ENCODE measurements at places on chromosomes 1 and 21.

GRCh38 chr1:195738966-195739650, 869.1 kb downstream of the KCNT2 start:
- no peak for DNase-seq

- DNase-seq = no peak
Measured at GRCh38 chr1:241586905-241587512, 53.2 kb downstream of the CHML start.

DNA sequence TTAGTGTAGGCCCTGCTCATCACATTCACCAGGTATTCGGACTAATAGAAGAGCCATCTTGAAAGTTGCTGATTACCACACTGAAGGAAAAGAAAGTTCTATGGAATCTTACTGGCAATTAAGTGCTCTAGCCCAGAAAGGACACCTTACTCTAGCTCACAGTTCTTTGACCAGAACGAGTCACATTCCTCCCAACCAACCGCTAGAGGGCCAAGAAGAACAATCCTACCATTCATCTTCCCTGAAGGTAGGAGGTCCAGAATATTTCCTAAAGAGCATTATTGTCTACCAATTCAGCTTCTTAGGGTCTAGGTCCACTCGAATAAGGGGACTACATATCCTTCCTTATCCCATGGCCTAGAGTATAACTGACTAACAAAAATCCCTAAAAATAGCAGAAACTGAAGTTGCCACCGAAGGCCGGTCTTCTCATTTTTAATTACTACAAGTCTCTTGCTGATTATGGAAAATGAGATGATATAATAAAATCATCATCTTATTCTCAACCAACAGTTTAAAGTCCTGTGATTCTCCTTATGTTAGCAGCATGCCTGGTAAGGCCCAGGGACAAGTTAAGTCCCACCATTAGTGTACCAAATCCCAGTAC, 2.7 kb upstream of the FMO1 start:
- peak; percentile 44 for DNase-seq

GRCh38 chr1:159318784-159319551, 16.8 kb downstream of the FCER1A start:
- no peak for DNase-seq

DNA sequence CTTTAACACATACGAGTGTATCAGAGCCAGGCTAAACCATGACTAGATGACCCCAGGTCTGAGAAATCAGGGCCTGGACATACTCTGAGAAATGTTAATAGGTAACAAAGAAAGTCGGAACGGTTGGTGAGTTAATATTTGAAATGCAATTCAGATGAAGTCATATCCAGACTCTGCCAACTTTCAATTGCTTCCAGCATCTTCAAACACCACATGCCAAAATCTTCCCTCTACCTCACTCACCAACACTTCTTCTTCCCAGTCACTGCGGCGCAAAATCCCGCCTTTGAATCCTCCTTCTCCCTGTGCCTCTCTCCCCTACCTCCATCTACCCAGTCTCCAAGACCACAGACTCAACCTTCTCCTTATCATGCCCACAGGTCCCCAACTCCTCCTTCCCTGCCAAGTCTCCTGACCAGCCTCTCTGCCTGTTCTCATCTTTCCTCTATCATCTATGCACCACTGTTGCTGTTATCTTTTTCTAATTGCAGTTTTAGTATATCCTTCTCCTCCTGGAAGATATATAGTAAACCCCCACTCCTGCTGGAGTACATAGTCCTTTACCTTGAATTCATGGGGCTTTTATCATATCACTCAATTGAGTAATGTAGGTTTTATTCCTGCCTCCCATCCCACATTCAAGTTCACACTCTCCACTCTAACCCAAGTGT, 41.3 kb downstream of the ZBTB18 start:
- no peak for DNase-seq

DNA sequence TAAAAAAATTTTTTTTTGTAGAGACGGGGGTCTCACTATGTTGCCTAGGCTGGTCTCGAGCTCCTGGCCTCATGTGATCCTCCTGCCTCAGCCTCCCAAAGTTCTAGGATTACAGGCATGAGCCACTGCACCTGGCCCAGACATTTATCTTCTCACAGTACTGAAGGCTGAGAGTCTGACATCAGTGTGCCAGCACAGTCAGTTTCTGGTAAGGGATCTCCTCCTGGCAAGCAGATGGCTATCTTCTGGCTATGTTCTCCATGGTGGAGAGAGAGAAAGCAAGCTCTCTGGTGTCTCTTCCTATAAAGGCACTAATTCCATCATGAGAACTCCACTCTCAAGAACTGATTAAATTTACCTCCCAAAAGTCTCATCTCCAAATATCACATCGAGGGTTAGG, 57.8 kb upstream of the C1orf185 start:
- no peak for DNase-seq

GRCh38 chr1:197066719-197067456, at the start of gene F13B:
Gene F13B, minus strand, starts transcription at chr1:197067260. Its CDS starts 37 bp downstream, at chr1:197067223.
- DNase-seq = no peak

GRCh38 chr1:99216956-99217355, 47.3 kb upstream of the PLPPR4 start:
- no peak for DNase-seq

DNA sequence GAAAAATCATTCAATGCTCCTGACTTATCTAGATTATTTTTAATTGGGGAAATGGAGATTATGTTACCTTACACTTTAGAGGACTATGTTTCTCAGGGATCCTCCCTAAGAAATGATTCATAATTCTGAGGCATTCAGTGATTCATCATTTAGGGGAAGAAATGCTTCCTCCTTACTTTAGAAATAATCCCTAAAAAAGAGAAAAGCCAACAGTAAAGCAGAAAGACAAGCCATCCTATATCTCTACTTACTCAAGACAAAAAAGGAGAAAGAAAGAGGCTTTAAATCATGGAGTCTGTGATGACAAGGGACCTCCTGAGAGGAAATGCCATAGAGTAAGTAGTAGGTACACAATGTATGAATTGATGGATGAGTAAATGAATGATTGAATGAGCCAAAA, 137.0 kb downstream of the BRINP2 start:
- no peak for DNase-seq

DNA sequence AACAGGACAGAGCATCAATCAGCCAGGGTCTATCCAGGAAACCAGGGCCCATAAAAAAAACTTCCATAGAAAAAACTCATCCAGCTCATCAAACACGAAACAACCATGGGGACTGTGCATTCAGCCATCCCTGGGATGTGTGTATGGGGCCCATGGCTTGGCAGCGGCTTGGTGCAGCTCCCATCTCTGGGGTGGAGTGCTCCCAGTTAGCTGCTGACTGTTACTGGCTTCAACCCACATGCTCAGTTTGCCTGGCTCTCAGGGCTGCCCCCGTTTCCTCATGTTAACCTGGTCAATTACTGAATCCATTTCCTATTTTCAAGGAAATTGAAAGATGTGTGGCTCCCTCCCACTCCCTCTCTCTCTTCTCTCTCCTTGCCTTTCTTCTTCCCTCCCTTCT, 37.3 kb upstream of the STUM start:
- no peak for DNase-seq

DNA sequence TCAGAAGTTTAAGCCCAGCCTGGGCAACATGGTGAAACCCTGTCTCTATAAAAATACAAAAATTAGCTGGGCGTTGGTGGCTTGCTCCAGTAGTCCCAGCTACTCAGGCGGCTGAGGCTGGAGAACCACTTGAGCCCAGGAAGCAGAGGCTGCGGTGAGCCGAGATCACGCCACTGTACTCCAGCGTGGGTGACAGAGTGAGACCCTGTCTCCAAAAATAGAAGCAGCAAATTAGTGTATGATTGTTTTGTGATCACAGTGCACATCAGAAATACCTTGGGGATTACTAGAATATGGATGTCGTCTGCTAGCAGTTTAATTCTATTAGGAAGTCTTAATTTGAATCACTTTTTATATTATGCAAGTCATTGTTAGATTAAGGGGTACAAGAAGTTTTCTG, 59.0 kb downstream of the ZBTB17 start:
- DNase-seq = no peak

DNA sequence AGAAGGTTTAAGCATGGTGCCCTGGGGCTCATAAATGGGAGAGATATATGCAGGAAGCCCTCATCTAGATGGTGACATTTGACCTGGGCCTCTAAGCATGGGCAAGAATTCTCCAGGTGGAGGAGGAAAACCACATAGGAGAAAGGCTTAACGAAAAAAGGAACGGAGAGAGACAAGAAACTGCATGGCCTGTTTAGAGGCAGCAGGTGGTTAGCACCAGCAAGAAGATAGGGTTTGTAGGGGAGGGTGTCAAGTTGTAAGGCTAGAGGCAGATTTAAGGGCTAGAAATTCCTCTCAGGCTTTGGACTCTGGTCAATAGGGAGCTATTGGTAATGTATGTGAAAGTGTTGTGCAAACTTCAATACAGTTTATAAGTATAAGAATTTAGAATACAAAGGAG, 8.2 kb upstream of the MAPKAPK2 start:
- DNase-seq = no peak

DNA sequence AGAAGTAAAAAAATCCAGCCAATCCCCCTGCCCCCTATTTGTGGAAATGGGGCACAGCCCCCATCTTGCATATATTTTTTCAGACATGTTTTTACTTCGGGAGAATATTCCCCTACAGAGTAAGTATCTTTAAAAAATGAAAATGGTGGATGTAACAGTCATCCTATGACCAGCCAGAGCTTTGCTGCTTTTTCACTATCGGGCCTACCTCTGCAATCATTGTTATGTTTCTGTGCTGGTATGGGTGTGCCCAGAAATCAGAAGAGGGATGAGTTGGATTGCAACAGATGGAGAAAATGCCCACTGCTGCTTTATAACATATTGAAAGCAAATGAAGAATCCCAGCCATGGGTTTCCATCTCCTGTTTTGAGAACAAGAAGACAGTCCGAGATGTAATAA, 2.9 kb downstream of the CD247 start:
- no peak for DNase-seq

- DNase-seq = no peak
Measured at GRCh38 chr1:9701665-9702064, 50.1 kb downstream of the PIK3CD start.

DNA sequence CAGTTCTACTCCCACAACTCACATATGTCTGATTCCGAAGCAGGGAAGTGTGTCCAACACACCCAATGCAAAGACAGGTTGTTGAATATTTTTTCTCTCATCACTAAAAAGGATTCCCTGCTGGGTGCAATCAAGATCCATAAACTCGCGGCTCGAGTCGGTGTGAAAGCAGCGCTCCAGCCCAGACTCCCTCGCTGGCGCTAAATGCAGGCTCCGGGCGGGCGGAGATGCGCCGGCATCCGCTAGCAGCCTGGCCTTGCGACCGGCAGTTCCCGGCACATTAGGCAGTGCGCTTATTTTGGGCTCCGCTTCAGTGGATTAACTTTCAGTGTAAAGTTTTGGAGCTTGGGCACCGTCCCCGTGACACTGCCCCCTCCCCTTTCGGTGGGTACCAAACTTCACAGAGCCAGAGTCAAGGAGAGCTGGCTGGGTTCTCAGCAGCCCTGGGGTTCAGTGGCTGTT, 87.7 kb upstream of the POU3F1 start:
- DNase-seq = no peak

DNA sequence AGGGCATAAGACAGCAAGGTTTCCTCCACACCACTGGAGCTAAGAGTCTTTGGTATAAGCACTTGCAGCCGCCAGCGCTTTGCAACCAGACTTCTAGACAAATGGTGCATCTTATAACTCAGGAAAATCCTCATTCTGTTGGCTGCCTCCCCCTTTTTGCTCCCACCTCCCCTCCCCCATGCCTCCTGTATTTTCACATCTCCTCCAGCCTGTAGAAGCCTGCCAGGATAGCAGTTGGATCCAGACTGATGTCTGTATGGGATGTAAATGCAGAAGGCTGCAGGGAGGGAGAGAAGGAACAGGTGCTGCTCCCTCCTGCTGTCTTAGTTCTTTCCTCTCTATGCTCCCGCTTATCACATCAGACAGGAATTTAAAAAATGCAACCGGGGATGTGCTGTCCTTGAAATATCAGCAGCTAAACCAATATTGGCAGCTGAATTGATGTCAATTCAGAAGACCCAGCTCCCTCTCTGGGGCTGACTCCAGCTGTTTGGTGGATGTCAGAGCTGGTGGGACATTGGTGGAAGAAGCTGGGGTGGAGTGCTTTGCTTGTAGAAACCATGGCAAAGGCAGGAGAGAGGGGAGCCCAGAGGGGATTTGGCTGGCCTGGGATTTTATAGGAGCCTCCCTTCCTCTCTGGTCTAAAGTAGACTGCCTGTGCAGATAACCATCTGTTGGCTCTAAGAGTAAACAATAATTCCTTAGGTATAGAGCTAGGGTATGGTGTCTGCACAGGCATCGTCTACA, 53.5 kb downstream of the NFASC start:
- DNase-seq = no peak

DNA sequence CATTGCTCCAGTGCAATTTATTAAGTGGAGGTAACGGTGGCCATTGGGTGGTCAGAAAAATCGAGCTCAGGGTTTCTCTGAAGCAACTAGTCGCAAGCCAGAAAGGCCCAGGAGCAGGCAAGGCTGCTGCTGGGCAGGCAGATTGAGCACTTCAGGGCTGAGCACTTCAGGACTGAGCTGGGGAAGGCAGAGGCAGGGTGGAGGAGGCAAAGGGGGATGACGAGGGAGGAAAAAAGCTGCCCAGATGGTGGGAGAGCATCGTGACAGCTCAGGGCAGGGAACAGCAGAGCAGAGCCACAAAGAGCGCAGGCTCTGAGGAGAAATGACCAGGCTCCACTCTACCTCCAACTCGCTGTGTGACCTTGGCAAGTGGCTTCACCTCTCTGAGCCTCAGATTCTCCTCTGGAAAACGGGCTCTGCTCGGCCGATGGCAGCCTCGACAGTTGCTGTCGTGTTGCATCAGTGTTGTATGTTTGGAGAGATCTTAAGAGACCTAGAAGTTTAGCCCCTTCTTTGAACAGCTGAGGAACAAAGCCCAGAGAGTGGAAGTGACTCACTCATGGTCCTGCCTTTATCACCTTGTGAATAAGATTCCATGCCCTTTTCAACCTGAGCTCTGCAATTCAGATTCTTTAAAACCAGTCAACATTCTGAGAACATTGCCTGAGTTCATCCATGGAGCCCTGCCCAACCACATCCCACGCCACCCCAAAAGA, 141.4 kb downstream of the SYF2 start:
- DNase-seq = no peak

GRCh38 chr1:1956586-1957532, 37.8 kb upstream of the TMEM52 start:
- no peak for DNase-seq

DNA sequence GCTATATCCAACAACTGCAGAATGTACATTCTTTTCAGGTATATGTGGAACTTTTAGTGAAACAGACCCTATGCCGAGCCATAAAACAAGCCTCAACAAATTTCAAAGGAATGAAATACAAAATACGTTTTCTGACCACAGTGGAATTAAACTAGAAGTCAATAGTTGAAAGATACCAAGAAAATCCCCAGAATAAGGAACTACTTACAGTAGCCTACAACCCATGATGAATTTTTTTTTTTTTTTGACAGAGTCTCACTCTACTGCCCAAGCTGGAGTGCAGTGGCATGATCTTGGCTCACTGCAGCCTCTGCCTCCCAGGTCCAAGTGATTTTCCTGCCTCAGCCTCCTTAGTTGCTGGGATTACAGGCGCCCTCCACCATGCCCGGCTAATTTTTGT, 83.4 kb downstream of the RUNX3 start:
- DNase-seq = no peak

- peak; percentile 49 for DNase-seq
Measured at GRCh38 chr1:24364975-24365678, 46.0 kb downstream of the GRHL3 start.

- DNase-seq = no peak
Measured at GRCh38 chr1:153362187-153362775, 4.6 kb downstream of the S100A9 start.
